ENCODE measurements at places on chromosomes 2 and 18.

- DNase-seq: no peak
Observed at GRCh38 chr2:215022910-215023309, 115.5 kb downstream of the ABCA12 start.

DNA sequence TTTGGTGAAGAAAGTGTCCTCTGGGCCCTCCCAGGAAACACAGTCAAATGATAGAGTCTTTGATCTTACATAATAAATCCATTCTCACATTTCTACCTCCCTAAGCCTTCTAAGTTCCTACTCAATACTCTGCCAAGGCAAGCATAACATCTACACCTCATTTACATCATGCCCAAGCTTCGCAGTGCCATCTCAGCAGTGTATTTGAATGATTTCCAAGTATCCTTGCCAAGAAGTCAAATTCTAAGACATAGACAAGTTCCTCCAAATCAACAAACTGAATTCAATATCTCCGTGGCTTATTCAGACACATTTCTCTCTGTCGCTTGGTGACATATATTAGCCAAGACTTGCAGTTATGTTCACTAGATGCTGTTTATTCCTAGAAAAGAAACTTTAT is 8.1 kb upstream of the MLPH start:
- DNase-seq: no peak

DNA sequence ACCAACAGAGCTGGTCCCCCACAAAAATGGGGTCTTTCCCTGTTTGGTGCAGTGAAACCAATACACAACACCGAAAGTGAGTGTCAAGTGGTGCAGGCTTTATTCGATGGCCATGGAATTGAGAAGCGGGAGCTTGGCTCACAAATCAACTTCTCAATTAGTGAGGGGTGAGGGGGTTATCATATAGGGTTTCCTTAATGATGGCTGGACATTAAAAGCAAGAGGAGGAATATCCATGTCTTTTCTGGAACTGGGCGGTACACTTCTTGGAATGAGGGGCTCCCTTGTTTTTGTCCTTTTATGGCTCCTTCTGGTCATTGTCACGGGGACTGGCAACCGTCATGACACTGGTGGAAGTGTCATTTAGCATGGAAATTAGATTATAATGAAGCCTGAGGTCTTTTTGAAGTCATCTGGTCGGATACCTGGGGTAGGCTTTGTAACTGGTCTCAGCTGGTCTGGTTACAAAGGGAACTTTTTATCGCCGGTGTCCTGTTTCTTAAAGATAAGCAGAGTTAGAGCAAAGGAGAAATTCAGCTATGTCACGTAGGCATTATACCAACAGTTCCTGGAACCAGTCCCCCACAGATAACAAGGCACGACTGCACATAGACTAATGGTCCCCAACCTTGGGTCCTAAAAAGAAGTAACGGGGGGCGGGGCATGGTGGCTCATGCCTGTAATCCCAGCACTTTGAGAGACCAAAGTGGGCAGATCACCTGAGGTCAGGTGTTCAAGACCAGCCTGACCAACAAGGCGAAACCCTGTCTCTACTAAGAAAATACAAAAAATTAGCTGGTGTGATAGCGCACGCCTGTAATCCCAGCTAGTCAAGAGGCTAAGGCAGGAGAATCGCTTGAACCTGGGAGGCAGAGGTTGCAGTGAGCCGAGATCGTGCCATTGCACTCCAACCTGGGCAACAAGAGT is 93.5 kb upstream of the NDUFV2 start:
- DNase-seq: no peak

DNA sequence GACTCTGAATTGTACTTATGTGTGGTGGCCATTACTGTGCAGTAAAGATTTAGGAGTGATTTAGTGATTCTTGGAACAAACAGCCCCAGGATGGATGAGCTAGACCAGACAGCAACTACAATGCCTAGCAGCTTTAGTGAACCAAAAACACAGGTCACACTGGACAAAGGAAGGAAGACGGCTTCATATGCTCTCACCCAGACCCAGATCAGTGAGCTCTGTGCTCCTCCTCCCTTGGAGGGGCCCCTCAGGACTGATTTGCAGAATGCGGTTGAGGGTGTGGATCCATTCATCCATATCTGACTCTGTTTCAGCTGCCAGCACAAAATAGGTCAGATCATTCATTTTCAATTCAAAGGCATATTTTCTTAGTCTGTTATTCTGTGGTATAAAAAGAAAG is 159.7 kb upstream of the CCDC195 start:
- no peak for DNase-seq

GRCh38 chr18:26017929-26018328 is 72.5 kb downstream of the SS18 start:
- DNase-seq: no peak

DNA sequence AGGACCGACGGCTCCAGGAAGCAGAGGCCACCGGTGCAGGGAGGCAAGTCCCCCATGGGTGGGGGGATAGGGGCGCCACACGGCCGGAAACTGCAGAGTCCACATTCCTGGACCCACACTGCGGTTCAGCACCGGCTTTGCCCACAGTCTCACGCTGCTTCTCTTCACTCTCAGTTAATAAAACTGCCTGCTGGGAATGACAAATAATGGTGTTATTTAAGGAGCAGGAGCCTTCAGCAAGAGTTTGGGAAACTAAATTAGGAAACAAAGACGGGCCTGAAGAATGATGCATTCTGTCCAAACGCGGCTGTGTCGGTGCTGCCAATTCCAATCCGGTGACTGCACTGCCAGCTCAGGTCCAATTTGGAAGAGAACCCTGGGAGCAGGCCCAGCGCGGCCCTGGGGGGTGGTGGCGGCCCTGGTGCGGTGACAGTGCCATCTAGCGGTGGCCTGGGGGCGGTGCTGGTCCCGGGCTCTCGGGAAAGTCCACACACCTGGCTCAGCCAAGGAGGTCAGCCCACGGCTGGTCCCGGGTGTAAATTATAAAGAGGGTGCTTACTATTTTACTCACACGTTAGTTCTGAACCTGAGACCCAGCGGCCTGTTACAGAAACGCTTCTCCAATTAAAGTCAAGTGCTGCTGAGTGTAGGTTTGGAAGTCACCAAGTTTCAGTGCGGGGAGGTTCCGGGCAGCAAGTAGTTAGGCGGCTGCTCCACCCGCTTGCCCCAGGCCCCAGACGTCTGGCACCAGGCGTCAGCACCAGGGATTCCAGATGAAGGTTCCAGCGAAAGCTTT is 73.1 kb upstream of the PXDN start:
- DNase-seq: peak; percentile 98

DNA sequence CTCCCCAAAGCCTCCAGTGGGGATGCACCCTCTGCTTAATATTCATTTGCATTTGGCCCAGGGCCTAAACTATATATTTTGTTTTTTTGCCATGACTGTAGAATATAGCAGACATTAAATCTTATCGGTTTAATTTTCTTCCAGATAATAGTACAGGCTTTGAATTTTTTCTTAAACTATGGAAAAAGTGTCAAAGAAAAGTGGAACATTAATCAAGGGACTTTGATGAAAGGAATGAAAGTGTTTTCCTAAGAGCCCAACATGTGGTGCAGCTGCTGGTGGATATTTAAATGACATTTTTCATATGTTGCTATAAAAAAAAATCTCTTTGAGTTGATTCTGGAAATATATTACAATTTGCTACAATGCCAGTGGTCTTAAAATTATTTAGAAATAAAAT is 346.8 kb downstream of the CYP26B1 start:
- no peak for DNase-seq

DNA sequence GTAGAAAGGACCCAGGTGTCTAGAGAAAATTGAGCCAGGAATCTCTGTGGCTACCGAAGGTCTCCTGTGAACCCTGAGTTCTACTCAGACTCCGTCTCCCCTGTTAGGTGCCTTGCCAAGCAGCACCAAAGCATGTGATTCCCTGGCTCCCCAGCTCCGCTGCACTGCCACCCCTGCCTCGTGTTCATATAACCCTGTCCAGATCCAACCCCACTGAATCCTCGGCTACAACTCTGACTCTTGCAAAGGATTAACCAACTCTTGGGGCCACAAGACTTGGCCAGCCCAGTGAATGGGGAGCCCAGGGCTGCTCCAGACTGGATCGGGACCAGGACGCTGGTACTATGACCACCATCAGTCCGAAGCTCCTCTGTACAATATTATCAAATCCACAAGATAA is 37.3 kb upstream of the ACAA2 start:
- no peak for DNase-seq

GRCh38 chr2:42752314-42752713 is 11.6 kb downstream of the OXER1 start:
- DNase-seq: no peak

- DNase-seq: no peak
Observed at GRCh38 chr2:175476948-175477347, 295.4 kb upstream of the ATP5MC3 start.

- DNase-seq: no peak
Observed at GRCh38 chr2:210456571-210456970, 20.0 kb downstream of the LANCL1 start.

DNA sequence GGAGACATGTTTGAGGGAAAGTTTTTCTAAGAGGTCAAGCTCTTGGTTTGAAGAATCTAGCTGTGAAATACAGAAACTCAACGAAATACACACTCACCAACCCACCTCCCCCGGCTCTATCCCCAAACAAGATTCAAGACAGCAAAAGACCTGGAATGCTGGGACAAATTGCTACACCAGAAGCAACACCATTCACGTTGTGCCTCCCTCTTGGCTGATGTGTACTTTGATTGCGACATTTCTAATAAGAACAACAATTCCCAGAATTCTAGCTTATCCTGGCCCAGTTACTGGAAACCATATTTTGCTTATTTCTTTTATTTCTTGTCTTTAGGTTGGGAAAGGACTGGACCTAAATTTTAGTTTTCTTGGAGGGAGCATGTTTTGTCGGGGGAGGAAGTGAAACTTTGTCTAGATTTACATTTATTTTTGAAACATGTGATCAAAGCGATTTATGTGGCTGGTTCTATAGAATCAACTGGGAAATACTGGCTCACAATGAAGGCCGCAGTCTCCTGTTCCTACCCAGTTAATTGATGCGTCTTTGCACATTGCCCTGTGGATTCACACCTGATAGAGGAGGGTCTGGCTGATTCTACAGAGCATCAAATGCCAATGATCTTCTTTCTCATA is 29.6 kb upstream of the LPIN1 start:
- DNase-seq: no peak

- DNase-seq: peak; percentile 11
Observed at GRCh38 chr2:36318547-36318946, 37.0 kb upstream of the CRIM1 start.

GRCh38 chr2:197954328-197954727 is 149.9 kb downstream of the PLCL1 start:
- no peak for DNase-seq

- DNase-seq: no peak
Observed at GRCh38 chr2:72141881-72142451, 5.7 kb downstream of the CYP26B1 start.

GRCh38 chr2:62741954-62742722 is 36.6 kb downstream of the EHBP1 start:
- peak; percentile 8 for DNase-seq

GRCh38 chr2:207792244-207792785 is 22.6 kb upstream of the FZD5 start:
- DNase-seq: peak; percentile 82

GRCh38 chr2:201816657-201817575 is 10.6 kb downstream of the CDK15 start:
- DNase-seq: no peak

DNA sequence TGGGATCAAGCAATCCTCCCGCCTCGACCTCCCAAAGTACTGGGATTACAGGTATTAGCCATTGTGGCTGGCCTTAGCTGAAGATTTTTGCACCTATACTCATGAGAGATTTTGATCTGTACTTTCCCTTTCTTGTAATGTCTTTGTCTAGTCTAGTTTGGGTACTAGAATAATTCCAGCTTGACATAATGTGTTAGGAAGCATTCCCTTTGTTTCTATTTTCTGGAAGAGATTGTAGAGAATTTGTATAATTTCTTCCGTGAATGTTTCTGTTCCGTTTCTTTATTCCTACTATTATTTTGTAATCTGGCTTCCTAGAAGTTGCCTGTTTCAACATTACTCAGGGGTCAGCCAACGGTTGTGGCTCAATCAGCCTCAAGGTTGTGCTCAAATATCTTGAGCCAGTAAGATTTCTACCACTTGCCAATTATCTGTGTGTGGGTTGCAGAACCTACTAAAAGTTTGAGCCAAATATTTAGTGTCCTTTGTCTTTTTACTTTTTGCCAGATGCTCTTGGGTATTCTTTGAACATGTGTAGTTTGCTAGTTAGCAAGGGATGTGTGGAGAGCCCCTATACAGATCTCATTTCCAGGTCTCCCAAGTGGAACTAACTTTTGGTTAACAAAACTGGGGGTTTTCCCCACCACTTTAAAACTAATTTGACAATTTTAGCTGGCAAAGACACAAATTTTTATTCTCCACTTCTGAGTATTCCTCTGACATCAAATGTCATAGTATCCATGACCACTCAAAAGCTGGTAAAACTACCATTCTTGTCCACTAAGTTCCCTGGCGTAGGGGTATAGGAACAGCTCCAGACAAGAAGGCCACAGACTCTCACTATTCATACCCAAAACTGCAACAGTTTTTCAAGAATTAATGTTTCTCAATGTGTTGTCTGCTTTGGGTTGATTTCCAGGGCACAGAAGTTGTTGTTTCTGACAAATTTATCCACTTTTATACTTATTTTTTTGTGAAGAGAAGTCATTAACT is 42.8 kb upstream of the BAZ2B start:
- DNase-seq: no peak

DNA sequence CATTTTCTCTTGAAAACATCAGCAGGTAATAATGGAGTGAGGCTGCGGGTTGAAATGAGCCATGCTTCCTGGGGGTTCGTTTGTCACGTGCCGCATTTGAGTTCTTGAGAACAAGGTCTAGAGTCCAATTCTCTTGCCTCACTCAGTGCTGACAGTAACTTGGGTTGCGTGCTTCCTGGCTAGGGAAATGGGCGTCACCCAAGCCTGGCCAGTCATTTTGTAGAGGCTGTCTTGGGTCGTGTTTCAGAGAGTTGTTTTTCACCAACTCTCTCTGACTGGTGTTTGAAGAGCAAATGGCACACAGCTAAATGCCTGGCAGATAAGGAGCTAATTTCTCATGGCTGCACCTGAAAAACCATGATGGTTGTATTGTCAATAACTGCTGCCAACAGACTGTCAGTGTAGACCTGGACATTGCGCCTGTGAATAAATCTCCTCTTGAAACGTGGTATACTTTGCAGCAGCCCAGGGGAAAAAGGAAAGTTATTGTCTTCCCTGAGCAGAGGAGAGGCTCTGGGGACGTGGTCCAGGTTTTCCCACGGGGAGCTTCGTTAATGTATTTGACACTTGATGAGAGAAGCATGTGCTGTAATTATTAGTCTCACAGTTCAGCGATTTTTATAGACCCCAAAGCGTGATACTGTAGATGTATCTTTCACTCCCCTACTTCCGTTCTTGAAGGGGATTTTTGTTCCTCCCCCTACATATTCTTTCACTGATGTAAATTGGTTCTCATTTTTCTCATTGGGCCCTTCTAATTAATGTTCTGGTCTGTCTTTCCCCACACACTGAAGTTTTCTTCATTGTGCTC is 196.0 kb downstream of the FHOD3 start:
- peak; percentile 84 for DNase-seq

DNA sequence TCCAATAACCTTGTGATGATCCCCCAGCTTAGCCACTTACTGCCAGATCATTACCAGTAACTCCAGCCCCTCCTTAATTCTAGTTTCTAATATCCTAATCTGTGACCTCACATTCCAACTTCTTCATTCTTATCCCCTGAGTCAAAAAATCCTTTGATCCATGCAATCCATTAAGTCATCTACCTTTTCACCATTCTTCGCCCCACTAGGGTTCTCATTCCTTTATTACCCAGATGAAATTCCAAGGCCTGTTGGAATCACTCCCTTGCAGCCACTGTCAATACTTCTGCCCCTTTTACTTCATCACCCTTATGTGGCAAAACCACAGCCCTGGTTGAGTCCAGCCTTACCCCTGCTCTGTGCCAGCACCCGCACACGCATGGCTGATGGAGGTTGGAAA is 20.3 kb upstream of the IL36G start:
- no peak for DNase-seq

Data from RPMI7951 (cell line).